ENCODE measurements at places on chromosomes 7 and 10.

DNA sequence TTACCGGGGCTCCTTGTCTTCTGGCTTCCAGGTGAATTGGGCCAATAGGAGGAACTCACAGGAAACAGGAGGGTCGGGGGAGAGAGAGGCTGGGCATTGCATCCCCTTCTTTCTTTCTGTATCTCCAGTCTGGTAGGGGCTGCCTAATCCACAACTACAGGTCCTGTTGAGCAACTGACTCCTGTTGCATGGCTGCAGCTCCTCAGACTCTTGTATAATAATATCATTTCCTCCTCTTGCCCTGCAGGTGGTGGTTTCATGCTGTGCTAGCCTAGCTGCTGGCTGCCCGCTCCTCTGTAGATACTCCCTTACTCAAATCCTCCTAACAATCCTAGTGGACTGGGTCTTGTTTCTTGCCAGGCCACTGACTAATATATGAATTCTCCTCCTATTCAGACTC, 276.5 kb upstream of the SMIM30 start:
- no peak for DNase-seq

GRCh38 chr7:6162650-6163366, 109.6 kb downstream of the CYTH3 start:
- DNase-seq = no peak

DNA sequence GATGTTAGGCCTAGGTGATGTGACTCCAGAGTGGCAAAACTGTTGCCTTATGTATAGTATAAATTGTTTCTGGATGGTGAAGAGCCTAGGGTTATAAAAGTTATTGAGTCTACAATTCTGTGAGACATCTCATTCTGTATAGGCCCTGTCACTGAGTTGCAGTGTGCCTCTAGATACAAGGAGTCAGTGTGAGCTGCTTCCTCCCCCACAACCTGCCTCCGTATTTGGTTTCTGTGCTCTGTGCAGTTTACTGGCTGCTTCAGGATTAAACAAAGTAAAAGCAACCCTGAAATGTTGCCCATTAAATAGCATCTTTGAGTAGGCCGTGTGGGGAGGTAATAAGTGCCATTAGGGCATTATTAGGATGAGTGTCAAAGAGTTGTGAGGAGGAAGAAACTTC, 1.9 kb upstream of the IFRD1 start:
- DNase-seq = no peak

GRCh38 chr10:125190946-125191345, 30.6 kb upstream of the CTBP2 start:
- DNase-seq = no peak

All from activated T-helper 2 cell treated with anti-CD3 and anti-CD28 coated beads, Interferon-gamma antibody, Interleukin-2, Interleukin-4, amounts not matched to agents 10 μg/mL and 5 μg/mL and 100 μg/mL, durations not matched to agents 14 hours and 24 hours and 36 hours (primary cell).